ENCODE measurements at places on chromosomes 1 and 21.

GRCh38 chr1:173100476-173101107 lies 49.9 kb upstream of the TNFSF18 start:
- DNase-seq, result no peak

- no peak for DNase-seq
These were observed 430.9 kb downstream of the HLX start for GRCh38 chr1:221310180-221310579.

DNA sequence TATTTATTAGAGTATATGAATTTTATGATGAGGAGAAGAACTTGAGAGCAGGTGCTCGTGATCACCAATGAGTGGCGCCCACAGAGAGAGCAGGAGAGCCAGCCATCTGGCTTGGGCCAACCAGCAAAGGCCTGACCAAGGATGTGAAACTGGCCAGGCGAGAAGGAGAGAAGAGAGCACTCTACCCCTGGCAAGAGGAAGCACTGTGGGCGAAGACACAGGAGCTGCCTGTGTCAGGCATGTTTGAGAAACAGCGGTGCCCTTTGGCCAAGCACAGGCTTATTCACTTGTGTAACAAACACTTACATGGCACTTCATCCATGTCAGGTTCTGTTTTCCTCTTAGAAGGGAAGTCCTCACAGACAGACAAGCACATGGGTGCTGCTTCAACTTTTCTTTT lies 4.2 kb upstream of the SIPA1L2 start:
- DNase-seq, result no peak

DNA sequence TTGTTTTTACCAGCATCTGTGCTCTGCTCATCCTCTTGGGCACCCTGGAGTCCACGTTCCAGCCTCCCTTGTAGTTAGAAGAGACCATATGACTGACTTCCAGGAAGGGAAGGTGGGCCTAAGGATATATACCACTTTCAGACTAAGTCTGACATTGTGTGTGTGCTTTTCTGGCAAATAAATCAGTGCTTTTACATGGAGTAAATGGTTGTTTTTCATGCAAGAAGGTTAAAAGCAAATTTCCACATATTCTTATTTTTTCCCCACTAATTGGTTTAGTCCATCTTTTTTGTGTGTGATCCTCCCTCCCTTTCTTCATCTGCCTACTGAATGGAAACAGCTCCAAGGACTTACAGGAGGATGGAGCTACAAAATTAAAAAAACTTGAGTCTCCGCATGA lies 119.8 kb downstream of the TBX15 start:
- no peak for DNase-seq

GRCh38 chr1:155052439-155053395 lies 1.6 kb downstream of the ADAM15 start:
- DNase-seq, result no peak

DNA sequence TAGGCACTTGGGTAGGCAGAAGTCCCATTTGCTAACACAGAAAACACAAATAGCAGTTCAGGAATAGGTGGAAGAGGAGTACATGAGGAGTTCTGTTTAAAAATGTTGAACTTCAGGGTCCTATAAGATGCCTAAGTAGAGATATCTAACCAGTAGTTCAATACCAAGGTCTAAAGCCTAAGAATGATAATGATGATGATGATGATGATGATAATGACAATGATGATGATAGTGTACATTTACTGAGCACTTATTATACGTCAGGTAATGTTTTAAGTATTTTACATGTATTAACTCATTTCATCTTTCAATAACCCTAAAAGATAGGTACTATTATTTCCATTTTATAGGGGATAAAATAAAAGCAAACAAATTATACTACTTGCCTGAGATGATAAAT lies 50.1 kb downstream of the GDAP2 start:
- no peak for DNase-seq

GRCh38 chr1:42210421-42211133 lies 46.0 kb upstream of the GUCA2A start:
- DNase-seq, result no peak

- DNase-seq, result no peak
These were observed 62.1 kb downstream of the TP53BP2 start for GRCh38 chr1:223783676-223784075.

DNA sequence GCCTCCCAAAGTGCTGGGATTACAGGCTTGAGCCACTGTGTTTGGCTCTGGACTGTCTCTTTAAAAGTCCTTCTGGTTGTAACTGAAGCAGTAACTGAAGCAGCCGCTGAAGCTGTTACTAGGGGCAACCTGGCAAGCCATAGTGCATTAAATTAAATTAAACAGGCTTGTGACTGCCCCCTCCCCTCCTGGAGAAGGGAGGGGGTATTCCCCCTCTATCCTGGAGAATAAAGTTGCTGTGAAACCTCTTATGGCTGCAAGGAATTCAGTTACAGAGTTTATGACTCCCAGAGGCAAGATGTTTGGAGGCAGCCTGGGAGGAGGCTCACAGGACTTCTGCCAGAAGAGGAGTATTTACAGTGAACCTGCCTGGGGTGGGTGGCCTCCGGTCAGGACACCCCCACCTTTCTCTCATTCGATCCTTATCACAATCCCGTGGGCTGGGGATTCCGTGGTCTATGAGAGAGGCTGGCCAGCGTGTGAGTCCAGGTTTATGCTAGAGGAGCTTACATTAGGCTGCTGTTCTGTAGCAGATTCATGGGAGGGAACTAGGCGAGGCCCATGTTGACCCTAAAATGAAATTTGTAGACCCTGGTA lies 8.3 kb downstream of the TTC22 start:
- no peak for DNase-seq

GRCh38 chr1:212718499-212718898 lies 18.9 kb upstream of the BATF3 start:
- no peak for DNase-seq

DNA sequence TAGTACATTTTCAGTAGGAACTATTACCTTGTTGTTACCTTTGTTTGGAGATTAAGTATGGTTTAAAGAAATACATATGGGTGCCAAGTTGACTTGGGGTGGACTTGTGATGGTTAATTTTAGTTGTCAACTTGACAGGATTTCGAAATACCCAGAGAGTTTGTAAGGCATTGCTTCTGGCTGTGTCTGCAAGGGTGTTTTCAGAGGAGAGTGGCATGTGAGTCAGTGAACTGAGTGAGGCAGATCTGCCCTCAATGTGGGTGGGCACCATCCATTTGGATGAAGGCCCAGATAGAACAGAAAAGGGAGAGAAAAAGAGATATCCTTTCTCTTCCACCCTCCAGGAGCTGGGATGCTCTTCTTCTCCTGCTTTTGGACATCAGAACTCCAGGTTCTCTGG lies 315.5 kb downstream of the GPATCH2 start:
- DNase-seq, result no peak

GRCh38 chr1:155320661-155321617 lies at the start of gene RUSC1:
TSS of gene RUSC1 (plus strand) at chr1:155320894. CDS start at chr1:155321774, 880 bp downstream.
- peak; percentile 76 for DNase-seq

DNA sequence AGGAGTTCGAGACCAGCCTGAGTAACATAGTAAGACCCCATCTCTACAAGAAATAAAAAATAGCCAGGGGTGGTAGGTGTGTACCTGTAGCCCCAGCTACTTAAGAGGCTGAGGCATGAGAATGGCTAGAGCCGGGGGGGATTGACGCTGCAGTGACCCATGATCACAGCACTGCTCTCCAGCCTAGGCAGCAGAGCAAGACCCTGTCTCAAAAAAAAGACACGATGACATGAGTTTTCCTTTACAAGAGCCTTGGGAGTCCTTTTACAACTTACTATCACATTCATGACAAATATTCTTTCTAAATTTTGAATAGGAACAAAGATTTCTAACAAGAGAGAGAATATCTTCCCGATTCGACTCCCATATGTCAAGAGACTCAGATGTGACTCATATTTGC lies 3.3 kb upstream of the BRWD1 start:
- DNase-seq, result no peak

DNA sequence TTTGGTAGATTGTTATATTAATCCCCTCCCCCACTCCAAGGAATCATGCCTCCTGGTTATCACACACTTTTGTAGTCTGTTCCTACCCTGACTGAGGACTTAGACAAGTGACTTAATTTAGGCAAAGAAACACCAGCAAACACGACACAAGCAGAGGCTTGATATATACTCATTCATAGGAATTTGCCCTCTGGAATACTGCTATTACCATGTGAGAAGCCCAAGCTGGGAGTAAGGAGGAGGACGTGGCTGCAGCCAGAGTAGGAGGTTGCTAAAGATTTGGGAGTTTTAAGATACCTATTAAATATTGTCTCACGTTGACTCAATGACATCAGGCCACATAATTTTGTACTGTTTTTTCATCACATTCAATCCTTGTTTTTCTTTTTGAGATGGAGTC lies 100.2 kb downstream of the LRRC53 start:
- DNase-seq, result no peak

DNA sequence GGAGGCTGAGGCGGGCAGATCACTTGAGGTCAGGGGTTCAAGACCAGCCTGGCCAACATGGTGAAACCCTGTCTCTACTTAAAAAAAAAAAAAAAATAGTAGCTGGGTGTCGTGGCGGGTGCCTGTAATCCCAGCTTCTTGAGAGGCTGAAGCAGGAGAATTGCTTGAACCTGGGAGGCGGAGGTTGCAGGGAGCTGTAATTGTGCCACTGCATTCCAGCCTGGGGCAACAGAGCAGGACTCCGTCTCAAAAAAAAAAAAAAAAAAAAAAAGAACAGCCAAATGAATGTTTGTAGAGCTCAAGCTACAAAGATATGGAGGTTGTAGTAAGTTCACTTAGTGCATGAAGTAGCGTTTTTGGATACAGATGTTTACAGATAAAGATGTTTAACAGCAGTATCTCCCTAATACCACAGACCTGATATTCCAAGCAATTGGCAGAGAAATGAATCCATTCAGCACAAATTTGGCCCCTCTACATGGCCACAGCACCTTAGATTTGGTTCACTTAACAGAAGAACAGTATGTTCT lies 49.5 kb upstream of the IPO9 start:
- DNase-seq, result no peak

- no peak for DNase-seq
These were observed 6.2 kb upstream of the ERICH3 start for GRCh38 chr1:74679811-74680210.

GRCh38 chr1:78553859-78554258 lies 63.1 kb downstream of the PTGFR start:
- no peak for DNase-seq

GRCh38 chr1:212980123-212980785 lies 29.9 kb downstream of the VASH2 start:
- DNase-seq, result no peak

GRCh38 chr1:95752515-95753381 lies 518.7 kb downstream of the RWDD3 start:
- DNase-seq, result no peak

GRCh38 chr21:41470054-41470453 lies 37.9 kb downstream of the TMPRSS2 start:
- no peak for DNase-seq

- no peak for DNase-seq
These were observed 23.8 kb downstream of the PTPRF start for GRCh38 chr1:43554444-43554992.

- no peak for DNase-seq
These were observed 357.1 kb upstream of the POU3F1 start for GRCh38 chr1:38403667-38404066.

DNA sequence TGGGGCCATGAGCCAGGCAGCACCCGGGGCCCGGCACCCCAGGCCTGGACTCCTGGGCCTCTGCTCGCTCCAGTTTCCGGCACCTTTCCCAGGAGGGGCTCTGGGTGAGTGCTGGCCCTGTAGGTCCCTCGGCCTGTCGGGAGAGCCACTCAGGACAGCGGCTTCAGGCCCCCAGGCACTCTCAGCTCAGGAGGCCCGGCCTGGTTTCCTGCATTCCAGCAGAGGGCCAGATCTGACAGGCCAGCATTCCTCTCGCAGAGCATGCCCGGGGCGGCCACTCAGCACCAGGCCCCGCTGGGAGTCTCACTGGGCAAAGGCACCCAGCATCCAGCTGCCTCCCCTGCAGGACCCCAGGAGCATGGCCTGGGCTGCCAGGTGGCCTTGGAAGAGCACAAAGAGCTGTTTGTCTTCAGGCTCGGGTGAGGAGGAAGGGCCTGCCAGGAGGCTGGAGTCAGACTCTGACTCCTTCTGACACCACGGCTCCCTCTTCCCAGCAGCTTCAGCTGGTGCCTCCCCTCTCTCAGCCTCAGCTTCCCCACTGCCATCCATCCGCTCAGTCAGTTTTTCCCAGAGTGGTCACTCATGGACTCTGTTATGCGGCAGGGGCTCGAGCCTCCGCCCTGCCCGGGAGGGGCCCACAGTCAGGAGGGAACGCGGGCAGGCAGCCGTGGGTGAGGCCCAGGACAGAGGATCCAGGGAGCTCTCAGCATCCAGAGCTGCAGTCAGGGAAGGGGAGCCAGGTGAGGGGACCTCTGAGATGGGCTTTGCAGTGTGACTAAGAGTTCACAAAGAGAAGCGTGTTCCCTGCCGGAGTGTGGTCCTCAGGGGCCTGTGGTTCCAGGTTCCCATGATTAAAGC lies 51.7 kb downstream of the WNT9A start:
- peak; percentile 44 for DNase-seq

DNA sequence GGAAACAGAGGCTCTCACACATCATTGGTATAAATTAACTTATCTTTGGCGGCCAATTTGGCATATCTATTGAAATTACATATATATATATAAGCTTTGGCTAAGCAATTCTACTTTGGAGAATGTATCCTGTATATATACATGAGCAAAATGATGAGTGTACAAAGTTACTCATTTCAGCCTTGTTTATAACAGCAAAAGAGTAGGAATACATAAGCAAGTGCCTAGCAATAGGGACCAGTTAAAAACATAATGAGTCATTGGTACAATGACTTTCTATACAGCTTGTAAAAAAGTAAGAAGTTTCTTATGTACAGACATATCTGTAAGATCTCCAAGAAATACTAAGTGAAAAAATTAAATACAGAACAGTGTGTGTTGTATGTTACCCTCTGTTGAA lies 190.8 kb downstream of the LTN1 start:
- no peak for DNase-seq

- DNase-seq, result no peak
These were observed 7.8 kb downstream of the PGM1 start for GRCh38 chr1:63601061-63601460.

GRCh38 chr1:23720256-23720995 lies 22.8 kb upstream of the ELOA start:
- DNase-seq, result no peak

DNA sequence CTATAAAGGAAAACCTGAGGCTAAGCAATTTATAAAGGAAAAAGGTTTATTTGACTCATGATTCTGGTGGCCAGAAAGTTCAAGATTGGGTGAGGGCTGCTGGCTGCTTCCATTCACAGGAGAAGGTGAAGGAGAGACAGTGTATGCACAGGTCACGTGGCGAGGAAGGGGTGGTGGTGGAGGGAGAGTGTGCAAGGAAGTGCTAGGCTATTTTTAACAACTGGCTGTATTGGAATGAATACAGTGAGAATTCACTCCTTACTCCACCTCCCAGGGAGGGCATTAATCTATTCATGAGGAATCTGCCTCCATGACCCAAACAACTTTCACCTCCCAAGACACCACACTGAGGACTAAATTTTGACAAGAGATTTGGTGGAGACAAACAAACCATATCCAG lies 51.0 kb downstream of the SYDE2 start:
- DNase-seq, result no peak

GRCh38 chr21:35350965-35351364 lies 301.9 kb upstream of the RUNX1 start:
- DNase-seq, result no peak

- DNase-seq, result no peak
These were observed 82.5 kb upstream of the MAP1LC3C start for GRCh38 chr1:242081446-242081845.

Measured in amygdala (tissue), 56 donors.